ENCODE measurements at places on chromosomes 2 and 18.
A peak's percentile ranks its signal among the peaks of the same experiment; 100 is the strongest.

DNA sequence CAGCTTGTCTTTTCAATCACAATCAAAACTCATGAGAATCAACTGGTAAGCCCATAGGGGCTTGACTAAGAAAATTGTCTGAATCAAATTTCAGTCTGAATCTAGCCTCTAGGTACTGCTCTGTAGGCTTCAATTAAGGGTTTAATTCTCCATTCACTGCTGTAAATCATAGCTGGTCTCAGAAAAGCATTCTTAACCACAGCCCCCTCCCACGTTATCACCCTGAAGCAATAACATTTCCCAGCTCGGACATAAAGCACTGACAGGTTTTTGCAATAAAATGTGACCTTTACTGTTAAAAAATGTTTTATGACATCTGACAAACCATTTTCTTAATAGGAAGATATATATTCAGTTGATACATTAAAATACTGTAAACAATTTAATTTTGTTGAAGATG is 55.0 kb downstream of the LRP1B start:
- no peak for DNase-seq

GRCh38 chr18:48352051-48352755 is 57.0 kb downstream of the ZBTB7C start:
- DNase-seq = no peak

- DNase-seq = no peak
Measured at GRCh38 chr18:44425161-44425560, 255.5 kb upstream of the SETBP1 start.

GRCh38 chr2:2793925-2794560 is 463.0 kb upstream of the MYT1L start:
- DNase-seq = no peak

DNA sequence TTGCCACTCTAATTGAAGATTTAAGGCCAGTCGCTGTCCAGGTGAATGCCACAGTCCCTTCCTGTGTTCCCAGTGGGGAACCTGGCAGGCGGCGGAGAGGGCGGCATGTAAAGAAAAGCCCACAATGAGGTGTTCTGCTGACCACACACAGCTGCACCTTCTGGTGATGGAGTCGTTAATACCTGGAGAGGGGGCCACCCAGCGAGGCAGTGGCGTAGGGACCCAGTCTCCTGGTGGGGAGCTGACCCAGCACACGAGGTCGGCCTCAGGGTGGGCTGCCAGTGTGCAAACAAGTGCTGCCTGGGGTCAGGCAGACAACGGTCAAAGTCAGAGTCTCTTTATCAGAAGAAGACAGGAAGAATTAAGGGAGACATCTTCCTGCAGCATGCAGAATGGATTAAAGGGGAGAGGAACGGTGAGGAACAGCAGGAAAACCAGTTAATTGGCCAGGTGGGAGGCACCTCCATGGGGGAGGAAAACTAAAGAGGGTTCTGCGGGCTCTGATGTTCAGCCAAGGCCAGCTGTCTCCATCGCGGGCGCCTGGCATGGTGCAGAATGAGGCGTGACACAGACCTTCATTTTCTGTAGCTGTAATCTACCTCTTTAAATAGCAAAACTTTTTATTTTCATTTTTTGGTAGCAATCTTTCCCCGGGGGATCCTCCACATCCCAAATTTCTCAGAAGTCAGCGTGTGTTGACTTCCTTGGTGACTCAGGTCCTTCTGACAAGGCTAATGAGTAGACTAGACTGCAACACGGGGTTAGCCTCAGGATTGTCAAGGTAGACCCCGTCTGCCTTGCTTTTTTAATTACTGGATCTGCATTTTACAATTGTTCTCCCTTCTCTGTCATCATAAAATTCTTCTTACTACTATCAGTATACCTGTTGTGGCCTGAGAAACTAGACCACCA is 78.3 kb downstream of the SMAD7 start:
- DNase-seq = peak; percentile 74

GRCh38 chr18:55289048-55289447 is 298.9 kb downstream of the TCF4 start:
- DNase-seq = no peak

DNA sequence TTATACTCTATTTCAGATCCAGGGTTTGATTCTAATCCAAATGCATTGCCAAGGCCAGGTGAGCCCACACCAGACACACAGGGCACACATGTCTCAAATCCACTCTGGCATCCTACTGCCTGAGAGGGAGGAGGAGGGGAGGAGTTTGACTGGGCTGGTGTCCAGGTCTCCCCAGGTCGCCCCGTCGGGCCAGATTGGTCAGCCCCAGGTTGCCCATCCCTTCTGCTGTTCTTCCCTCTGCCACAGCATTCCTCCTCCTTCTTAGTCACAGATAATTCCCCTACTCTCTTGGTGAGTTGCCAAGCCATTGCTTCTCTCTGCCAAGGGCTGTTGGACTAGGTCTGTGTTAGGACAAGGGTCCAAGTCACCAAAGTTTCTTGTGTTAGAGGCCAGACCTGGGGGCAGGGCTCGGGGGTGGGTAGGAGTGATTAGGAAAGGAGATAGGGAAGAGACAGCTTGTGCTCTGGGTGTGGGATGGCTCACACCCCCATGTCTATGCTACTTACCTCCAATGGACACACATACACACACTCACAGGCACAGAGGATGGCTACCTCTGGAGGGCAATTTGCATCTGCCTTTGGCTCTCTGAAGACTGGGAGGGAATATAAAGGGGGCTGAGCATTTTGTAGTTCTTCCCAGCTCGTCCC is 2.5 kb upstream of the EGR4 start:
- DNase-seq = no peak

DNA sequence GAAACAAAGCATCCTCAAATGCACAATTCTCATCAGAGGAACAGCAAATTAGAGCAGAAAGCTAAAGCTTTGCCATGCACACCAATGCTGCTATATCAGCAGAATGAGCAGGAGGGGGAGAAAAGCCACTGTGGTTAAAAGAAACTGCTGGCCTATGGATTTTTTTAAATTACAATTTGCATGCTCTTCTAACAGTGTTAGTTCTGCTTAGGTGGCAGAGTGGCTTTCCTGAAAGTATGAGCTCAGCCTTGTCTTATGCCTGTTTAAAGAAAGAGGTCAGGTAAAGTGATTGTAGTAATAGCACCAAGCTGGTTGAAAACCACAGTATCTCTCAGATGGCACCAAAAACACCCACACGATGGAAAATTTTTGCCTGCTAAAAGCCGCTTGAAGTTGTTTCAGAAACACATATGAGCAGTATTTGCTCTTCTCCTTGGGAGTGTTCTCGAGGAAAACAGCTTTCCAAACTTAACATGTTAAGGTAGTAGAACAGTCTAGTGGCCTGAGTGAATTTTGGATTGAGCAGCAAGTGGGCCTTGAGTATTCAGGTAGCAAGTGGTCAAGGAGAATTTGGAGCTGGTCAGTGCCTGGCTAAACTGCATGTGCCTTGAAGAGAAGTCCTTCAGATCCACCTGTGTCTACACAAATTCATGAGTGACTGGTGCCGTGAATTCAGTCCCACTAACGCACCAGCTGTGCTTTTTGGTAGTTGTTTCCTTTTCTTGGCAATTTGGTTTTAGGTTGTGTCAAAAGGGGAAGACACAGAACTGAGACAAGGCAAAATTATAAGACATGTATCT is 19.6 kb upstream of the NDUFV2 start:
- DNase-seq = peak; percentile 79

DNA sequence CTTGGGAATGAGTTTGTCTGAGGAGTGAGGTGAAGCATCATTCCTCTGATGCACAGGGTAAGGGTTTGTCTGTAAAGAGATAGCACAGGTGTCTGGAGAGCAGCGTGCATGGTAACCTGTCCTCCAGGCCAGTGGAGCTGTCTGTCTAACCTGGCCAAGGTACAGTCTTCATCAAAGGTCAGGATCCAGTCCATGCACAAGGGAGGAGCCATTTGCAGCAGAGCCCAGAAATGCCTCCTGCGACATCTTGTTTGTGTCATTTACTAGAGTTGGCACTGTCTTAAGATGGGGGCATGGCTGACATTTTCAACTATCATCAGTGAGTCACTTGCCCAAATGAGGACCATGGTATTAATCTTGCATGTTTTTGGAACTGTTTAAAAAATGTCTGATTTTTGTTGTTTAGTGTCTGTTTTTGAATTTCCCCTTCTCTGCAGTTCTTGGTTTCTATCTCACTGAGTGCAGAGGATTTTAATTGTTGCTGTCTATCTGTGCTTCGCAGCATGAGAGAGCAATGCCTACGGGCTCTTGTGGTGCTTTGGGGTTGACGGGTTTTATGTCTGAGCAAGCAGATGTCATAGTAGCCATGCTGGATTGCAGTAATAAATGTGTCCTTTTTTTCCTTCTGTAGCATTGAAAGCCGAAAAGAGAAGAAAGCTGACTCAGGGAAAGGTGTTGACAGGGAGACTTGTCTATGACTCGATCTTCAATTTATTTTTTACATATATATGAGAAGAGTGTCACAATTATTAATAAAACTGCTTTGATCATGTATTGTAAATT is 91.3 kb downstream of the DPP4 start:
- DNase-seq = no peak

DNA sequence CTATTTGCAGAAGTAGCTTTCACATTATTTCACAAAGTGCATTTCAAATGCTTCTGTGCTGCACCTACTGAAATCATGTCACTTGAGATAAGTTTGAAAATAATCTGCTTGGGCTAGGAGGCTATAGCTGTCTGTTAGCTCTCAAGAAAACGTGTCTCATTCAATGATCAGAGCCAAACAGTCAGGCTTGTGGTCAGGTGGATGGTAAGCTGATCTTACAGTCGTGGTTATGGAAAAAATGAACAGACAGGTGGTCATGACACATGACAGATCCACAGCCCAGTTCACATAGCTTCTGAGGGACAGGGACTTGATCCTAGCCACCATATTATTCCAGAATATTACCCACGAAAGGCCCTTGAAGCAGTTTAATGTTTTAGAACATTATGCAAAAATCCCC is 26.5 kb upstream of the RFX8 start:
- peak; percentile 30 for DNase-seq

DNA sequence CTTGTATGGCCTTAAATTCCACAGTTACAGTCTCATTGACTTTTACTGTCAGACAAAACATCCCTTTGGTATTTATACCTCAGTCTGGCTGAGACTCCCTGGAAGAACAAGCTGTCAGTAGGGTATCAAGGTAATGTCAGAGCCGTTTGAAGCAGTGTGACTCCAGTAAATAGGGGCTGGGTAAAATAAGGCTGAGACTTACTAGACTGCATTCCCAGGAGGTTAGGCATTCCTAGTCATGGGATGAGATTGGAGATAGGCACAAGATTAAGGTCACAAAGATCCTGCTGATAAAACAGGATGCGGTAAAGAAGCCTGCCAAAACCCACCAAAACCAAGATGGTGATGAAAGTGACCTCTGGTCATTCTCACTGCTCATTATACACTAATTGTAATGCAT is 219.5 kb upstream of the SKOR2 start:
- DNase-seq = no peak

DNA sequence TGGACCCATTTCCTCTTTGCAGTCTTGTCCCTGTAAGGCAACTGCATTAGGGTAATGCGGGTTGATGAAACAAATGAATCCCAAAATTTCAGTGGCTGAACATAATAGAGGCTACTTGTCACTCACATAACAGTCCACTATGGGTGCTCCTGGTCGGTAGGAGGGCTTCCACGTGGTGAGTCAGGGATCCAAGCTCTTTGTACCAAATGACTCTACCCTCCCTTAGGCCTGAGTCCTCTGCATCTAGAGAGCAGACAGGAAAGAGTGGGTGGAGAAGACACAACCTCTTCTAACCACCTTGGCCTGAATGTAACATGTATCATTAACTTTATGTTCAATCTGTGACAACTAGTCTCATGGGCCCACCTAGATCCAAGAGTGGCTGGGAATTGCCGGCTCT is 86.2 kb upstream of the HAAO start:
- DNase-seq = no peak

GRCh38 chr2:47964277-47964676 is 58.0 kb upstream of the FBXO11 start:
- DNase-seq = no peak

GRCh38 chr2:26139269-26140183 is 33.4 kb upstream of the GAREM2 start:
- DNase-seq = peak; percentile 12

DNA sequence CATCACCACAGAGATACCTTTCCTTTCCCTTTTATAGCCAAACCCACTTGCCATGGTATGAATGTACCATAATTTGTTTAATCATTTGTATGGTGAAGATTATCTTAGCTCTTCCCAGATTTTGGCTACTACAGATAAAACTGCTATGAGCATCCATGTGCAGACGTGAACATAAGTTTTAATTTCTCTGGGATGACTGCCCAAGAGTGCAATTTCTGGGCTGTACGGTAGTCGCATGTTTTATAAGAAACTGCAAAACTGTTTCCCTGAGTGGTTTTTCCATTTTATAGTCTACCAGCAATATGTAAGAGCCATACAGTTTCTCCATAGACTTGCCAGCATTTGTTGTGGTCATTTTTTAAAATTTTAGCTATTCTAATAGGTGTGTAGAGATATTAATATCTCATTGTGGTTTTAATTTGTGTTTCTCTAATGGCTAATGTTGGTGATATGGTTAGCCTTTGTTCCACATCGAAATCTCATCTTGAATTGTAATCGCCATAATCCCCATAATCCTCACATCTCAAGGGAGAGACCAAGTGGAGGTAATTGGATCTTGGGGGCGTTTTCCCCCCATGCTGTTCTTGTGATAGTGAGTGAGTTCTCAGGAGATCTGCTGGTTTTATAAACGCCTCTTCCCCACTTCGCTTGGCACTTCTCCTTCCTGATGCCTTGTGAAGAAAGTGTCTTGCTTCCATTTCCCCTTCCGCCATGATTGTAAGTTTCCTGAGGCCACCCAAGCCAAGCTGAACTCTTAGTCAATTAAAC is 628.5 kb upstream of the KLHL29 start:
- DNase-seq = no peak

GRCh38 chr2:66201242-66201641 is 233.7 kb upstream of the MEIS1 start:
- no peak for DNase-seq

DNA sequence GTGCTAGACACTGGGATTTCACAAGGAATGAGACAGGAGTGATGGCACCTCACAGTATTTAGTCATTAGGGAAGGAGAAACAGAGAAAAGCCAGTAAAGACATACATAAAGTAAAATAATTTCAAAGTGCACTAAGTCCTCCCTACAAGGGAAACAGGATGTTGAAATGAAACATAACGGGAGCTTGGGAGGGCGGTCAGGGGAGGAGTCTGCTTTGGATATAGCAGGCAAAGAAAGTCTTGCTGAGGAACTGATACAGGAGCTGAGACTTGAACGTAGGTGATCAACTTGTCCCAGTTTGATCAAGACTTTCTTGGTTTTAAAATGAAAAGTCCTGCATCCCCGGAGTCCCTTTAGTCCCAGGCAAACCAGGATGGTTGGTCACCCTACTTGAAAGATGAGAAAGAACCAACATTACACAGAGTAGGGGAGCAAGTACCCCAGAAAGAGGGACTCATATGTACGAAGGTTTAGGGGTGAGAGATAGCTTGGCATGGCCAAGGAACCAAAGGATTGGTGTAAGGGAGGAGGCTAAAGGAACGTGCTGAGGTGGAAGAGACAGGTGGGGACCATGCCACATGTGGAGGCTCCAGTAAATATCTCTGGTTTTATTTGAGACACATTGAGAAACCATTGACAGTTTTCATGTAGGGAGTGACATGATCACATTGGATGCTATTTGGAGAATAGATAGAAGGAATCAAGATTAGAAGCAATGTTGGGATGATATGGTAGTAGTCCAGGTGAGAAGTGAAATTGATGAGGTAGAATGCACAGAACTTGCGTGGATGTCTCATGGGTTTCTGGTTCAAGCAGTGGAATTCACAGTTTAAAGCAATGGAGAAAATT is 28.4 kb downstream of the FBXO48 start:
- DNase-seq = peak; percentile 63

GRCh38 chr2:43294973-43295603 is 68.7 kb upstream of the ZFP36L2 start:
- no peak for DNase-seq

GRCh38 chr18:75009878-75010277 is 199.1 kb downstream of the PTGR3 start:
- DNase-seq = no peak

GRCh38 chr2:38301969-38302702 is 74.9 kb downstream of the ATL2 start:
- no peak for DNase-seq
